Inflammatory macrophage treated with lipopolysaccharide for 1 hour (primary cell): ENCODE measurements at places on chromosomes 7 and 10.

- no peak for DNase-seq
Observed at GRCh38 chr7:54015251-54015650, 526.9 kb upstream of the VSTM2A start.

DNA sequence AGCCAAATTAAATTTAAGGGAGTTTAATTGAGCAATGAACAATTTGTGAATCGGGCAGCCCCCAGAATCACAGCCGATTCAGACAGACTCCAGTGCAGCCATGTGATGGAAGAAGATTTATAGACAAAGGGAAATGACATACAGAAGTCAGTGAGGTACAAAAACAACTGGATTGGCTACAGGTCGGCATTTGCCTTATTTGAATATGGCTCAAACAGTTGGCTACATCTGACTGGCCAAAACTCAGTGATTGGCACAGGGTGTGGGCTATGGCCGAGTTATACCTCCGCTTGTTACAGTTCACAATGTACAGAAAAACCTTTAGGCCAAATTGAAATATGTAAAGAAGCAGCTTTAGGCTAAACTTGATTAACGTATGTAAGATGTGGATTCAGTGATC, 30.8 kb upstream of the EIF4H start:
- no peak for DNase-seq

DNA sequence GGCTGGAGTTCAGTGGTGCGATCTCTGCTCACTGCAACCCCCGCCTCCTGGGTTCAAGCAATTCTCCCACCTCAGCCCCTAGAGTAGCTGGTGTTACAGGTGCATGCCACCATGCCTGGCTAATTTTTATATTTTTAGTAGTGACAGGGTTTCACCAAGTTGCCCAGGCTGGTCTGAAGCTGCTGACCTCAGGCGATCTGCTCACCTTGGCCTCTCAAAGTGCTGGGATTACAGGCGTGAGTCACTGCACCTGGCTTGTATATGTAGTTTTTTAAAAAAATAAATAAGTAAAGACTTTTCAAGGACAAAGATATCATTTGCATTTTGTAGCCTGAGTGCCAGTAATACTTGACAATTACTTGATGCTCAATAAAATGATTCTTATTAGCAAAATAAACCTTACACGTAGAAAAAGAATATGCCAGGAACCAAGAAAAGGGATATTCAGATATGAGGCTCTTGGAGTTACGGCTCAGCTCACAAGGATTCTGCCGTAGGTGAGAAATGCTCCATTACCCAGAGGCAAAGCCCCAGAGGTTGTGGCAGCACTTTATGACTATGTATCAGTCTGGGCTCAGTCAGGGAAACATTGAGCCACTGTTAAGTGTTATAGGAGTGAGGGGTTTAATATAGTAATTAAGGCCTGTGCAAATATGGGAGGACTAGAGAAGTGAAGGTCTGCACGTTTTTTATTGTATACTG, 98.5 kb downstream of the TPST1 start:
- DNase-seq = no peak

- no peak for DNase-seq
Observed at GRCh38 chr10:123890756-123891143, 857 bp downstream of the CPXM2 start.

DNA sequence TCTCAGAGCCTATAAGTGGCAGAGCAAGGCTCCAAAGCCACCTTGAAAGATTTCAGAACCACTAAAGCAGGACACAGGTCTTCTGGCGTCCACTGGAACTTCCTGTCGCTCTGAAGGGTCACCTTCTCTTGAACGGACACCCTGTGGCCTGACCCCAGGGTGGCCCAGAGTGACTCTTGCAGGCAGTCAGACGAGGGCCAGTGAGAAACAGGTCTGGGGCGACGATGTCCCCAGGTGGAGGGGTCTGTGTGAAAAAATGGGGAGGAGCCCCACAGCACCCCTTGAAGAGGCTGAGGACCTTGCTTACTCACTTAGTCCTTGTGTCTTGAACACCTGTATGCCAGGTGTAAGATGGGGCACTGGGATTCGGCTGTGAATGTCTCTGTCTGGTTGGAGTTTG, 946 bp upstream of the RASGEF1A start:
- no peak for DNase-seq

DNA sequence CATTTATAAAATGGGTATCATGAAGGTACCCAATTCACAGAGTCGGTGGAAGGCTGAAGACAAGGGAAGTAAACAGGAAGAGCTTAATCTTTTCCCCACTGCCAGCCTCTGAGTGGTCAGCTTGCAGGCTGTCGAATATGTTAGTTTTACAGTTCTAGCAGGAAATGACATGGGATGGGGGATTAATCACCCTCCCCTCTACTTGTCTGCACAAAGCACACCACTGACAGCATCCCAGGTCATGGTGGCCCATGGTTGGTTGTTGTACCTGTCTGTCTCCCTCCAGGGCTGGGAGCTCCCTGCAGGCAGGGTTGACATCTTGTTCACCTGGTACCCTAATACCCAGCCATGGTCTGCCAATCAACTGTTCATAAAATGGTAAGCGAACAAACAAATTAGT, 55.6 kb downstream of the GRB10 start:
- DNase-seq = no peak

DNA sequence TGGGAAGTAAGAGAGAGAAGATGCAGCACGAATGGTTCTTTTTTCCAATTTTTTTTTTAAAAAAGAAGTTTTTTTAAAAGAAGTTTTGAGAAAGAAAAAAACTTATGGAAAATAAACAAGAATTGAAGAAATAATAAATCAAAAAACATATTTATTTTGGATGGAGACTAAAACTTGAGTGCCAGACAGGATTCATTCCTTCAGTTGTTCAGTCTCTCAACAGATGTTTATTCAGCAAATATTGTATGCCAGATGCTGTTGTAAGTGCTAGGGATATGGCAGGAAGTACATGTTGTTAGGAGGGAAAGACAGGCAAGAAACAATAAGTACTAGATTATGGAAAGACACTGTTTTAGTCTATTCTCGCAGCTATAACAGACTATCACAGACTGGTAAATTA, 750.7 kb upstream of the PHF14 start:
- DNase-seq = no peak

DNA sequence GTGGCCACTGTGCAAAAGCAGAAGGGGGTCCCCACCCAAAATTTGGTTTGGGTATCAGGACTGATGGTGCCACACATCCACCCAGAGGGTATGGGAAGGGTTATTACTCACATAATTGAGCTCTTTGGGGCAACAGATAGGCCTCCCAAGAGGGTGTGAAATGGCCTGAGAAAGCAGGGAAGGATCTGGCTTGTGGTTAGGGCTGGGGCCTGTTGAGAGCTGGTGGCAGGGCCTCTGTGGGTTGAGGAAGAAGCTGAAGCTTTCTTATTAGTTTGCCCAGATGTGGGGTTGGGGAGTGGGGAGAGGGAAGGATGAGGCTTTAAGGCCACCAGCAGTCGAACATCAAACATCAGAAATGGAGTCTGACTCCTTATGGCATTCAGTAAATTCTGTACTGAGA, 18.3 kb upstream of the MKI67 start:
- no peak for DNase-seq

GRCh38 chr10:8581521-8582225, 527.2 kb downstream of the GATA3 start:
- DNase-seq = no peak

DNA sequence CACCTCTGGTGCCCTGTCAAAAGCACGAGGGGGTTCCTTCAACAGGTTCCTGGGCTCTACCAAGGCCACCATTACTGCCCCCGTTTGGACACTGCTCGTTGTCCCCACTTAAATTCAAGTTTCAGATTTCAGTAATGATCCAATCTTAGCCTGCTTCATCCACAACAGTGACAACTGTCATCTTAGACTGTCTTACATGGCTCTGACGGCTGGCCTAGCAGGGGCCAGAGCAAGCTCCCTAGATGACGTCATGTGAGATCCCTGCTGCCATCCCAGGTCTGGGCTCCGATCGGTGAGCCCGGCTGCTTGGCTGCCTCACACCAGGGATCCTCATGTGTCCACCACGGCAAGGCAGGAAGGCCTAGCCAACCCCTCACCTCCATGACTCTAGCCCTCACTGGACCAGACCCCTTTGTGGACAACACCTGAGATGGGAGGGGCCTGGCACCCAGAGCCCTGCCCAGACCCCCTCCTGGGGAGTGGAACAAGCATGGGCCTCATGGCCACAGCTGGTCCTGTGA, 82.5 kb downstream of the FAM53B start:
- no peak for DNase-seq

DNA sequence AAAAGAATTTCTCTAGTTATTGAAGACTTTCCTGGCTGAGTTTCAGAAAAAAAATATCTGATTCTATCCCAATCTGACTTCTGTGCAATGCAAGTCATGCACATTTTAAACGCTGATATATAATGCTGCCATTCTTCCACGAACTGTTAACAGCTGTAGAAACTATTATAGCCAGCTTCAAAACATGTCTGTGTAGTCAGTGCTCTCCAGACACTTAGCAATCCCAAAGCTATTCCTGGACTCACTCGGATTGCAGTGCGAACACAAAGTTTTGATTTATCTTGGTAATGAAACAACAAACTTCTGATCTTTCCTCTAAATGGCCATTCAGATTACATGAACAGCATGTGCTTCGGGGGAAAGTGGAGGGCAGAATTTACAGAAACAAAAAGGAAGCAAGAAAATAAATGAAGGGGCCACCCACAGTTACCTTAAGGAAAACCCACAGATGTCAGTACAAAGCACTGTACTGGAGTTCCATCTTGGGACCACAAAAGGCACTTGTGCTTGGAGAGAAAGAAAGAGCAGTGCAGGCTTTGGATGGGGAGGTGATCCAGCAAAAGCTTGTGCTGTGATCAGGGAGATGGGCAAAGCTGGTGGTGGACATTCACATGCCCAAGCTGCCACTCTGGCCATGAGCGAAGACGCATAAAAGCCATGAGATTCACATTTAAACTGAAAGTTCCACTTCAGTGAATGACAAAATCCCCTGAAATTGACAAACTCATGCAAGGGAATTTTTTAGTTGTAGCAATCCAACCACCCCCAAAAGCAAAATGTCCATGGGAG, 32.1 kb upstream of the ADO start:
- peak; percentile 89 for DNase-seq

- no peak for DNase-seq
Observed at GRCh38 chr7:11524476-11525397, 307.3 kb downstream of the THSD7A start.

DNA sequence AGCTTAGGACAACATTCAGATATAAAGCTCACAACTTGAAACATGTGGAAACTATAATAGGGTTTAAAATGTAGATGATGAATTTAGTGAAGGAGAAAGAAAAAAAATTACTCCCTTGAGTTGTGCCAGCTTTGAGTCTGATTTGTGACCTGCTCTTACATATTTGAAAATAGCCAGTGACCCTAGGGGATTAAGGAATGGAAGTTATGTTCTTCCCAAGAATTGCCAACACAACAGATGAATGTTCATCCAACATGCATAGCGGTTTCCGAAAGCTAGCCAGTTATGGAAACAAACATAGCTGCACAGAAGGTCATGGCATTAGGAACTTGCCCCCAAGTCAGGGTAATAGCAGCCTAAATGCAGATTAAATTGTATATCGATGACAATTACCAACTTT, 10.8 kb downstream of the TMEM196 start:
- DNase-seq = no peak

- DNase-seq = peak; percentile 22
Observed at GRCh38 chr10:13784067-13784466, 197.3 kb downstream of the PRPF18 start.

GRCh38 chr10:80144696-80145131, 12.2 kb downstream of the PLAC9 start:
- DNase-seq = no peak

GRCh38 chr10:1670541-1671365, 66.6 kb downstream of the ADARB2 start:
- DNase-seq = no peak

GRCh38 chr7:14937581-14937980, 35.0 kb upstream of the DGKB start:
- peak; percentile 1 for DNase-seq

GRCh38 chr7:33185786-33186185, 56.4 kb downstream of the BBS9 start:
- DNase-seq = peak; percentile 56

DNA sequence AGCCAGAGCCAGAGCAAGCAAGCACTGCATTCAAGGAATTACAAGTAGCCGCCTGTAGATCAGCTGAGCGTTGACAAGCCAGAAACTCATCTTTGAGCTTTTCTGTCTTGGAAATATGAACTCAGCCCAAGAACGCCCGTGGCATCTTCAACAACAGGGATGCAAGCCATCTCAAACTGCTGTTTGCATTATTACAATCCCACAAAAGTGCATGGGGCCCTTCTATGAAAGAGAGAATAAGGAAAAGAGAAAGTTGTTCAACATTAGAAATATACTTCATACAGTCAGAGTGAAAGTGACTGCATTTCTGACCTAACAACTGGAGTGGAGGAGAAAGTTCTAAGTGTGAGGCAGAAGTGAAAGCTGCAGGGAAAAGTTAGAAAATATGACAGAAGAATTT, 6.5 kb downstream of the SGCE start:
- DNase-seq = no peak

- no peak for DNase-seq
Observed at GRCh38 chr10:88889559-88890337, 9.7 kb downstream of the STAMBPL1 start.

DNA sequence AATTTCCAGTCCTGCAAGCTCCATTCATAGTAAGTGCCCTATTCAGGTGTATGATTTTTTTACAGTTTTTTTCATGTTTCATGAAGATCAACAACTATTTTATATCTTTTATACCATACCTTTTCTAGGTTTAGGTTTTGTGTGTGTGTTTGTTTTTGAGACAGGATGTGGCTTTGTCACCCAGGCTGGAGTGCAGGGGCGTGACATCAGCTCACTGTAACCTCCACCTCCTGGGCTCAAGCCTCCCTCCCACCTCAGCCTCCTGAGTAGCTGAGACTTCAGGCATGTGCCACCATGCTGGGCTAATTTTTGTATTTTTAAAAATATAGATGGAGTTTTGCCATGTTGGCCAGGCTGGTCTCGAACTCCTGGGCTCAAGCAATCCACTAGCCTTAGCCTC, 35.0 kb downstream of the ARMH3 start:
- DNase-seq = no peak

DNA sequence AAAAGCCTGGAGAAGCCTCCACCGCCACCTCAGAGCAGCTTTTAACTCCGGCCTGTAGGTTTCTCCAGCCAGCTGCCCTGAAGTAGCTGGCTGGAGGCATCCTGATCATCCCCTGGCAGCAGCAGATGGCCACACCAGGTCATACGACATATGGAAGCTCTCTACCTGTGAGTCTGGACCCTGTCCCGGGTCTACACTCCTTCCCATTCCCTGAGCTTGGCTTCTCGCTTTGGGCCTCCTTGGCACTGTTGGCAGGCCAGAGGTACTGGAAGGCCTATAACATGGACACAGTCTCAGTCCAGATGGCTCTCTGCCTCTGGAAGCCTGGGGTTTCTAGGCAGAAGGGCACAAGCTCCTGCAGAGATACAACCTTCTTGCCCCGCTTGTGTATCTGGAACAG, 43.5 kb upstream of the TRIM8 start:
- DNase-seq = no peak

- DNase-seq = no peak
Observed at GRCh38 chr7:26662646-26663045, 201.7 kb downstream of the SKAP2 start.

- DNase-seq = no peak
Observed at GRCh38 chr7:70294211-70294911, 696.1 kb downstream of the AUTS2 start.
